ENCODE measurements at places on chromosomes 6 and 20.

DNA sequence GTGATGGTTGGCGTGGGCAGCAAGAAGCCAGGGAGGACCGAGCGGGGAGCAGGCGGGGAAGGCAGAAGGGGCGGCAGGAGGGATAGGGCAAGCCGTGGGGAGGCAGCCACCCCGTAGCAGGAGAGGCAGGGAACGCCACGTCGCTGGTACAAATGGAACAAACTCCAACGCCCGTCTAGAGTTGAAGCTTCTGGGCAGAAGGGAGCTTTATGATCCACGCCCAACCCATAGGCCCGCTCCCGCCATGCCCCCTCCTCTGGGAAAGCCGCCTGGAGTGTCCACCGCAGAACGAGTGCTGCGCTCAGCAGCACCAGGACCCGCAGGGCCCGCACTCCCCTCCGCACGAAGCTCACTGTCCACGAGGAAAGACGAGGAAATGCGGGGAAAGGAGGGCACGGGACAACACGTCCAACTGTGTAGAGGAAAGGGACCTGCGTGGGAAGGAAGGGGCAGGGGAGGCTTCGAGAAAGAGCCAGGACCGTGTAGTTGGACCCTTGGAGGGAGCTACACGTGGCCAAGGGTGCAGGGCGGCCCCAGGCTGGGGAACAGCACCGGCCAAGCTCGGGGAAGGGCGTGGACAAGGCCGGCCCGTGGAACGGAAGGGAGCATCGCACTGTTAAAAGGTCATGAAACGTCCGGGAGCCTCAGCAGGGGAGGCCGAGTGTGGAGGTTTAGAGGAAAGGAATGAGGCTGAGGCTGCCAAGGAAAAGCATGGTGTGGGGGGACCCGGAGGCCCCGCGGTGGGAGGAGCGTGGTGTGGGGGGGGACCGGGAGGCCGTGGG is 204.0 kb downstream of the DLL1 start:
- DNase-seq: no peak

DNA sequence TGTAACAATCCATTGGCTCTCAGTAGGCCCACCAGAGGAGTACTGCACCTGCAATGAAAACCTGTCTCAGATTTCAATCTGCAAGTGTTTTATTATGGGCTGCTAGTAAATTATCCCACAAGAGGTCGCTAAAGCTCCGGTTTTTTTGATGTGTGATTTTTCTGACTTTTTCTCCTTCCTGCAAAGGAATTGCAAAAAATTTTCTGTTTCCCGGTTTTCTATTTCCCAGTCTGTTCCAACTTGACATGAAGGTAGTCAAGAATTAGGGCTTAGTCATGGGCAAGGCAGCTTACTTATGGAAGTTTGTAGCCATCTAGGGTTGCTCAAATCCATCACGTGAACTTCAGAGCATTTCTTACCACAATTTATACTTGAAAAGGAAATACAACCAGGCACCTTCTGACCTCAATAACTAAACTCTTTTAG is 38.5 kb upstream of the AHI1 start:
- no peak for DNase-seq

DNA sequence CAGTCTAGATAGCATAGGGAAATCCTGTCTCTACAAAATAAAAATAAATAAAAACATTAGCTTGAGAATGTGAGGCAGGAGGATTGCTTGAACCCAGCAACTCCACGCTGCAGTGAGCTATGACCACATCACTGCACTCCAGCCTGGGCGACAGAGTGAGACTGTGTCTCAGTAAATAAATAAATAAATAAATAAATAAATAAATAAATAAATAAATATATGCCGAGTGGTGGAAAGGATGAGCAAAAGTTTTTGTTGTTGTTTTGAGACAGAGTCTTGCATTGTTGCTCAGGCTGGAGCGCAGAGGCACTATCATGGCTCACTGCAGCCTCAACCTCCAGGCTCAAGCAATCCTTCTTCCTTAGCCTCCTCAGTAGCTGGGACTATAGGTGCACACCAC is 53.4 kb downstream of the TFAP2A start:
- no peak for DNase-seq

DNA sequence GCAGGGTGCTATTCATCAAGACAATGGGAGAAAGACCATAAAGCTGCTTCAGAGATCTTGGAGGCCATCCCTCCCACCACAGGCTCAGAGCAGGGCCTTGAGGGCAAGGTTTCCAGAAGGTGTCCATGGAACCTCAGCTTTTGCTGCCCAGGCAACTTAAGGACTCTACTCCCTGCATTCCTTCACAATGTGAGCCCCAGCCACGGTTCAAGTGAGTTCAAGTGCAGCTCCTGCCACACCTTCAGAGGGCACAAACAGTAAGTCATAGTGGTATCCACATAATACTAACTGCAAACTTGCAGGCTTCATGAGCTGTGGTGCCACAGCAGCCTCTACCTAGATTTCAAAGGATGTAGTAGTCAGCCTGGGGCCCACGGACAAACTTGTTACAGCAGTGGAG is 144.0 kb upstream of the C6orf118 start:
- DNase-seq: no peak

DNA sequence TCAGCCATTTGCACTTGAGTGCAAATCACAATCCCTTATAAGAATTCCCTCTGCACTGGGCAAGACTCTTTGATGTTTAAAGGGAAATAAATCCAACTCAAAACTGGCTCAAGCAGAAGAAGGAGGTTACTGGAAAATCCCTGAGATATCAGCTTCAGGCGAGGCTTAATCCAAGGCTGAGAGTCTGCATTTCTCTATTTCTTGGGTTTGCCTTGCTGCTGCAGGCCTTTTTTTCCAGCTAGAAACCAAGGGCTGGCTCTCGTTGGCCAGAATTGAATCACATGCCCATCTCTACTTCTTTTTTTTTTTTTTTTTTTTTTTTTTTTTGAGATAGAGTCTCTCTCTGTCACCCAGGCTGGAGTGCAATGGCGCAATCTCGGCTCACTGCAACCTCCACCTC is 11.7 kb downstream of the HCK start:
- no peak for DNase-seq

DNA sequence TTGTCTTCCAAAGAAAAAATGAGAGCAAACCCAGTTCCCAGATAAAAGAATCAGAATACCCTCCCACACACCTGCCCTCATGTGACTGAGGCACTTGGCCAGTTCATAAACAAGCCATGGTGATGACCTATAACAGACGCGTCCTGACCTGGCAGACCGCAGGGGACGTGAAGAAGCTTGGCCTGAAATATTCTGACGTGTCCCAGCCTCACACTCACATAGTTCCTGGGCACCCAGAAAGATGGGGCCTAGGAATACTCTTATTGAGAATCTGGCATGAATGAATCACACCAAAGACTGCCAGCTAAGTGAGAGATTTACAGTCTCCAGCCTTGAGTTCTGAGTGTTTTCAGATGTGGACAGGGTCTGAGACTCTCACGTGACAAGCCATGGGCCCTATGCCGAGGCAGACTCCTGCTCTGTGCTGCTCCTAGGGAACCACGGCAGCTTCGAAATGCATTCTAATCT is 17.2 kb upstream of the MAP3K4 start:
- no peak for DNase-seq

DNA sequence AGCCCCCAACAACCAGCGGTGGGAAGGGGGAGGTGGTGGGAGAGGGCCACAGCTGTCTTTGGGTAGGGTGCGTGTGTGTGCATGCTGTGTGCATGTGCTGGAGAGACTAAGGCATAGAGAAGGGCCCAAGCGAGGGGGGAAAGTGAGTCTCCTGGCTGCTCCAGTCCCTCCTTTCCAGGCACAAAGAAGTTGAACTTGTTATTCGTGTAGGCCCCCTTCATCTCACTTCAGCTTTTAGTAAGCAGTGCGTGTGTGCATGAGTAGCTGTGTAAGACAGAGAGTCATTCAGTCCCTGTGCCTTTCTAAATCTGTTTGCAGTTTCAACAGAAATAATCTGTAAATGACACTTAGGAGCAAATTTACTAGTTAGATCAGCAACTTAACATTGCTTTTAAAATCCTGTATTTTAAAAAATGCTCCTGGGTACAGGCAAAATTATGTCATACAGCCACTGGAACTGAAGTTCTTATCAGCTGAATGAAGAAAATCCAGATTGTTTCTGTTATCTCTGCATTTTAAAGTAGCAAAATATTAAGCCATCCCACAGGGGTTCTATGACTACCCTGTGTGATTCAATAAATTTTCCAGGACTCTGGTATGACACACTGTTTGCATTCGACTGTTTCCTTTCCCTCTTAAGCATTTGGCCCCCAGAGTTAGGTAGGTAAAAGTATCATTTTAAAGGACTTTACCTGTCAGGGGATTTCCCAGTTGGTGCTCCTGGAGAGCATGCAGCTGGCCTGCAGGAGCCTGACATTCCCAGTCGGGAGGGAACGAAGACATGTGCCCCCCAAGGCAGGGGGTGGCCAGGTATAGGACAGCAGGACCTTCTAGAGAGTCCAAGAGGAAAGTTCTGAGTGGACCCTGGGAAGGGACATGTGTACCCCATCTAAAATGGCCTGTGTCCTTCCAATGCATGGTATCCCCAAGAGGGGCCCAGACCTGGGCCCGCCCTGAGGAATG is 39.0 kb downstream of the MTRES1 start:
- DNase-seq: peak; percentile 36

- no peak for DNase-seq
Measured at GRCh38 chr6:32129297-32130088, 595 bp downstream of the FKBPL start.

DNA sequence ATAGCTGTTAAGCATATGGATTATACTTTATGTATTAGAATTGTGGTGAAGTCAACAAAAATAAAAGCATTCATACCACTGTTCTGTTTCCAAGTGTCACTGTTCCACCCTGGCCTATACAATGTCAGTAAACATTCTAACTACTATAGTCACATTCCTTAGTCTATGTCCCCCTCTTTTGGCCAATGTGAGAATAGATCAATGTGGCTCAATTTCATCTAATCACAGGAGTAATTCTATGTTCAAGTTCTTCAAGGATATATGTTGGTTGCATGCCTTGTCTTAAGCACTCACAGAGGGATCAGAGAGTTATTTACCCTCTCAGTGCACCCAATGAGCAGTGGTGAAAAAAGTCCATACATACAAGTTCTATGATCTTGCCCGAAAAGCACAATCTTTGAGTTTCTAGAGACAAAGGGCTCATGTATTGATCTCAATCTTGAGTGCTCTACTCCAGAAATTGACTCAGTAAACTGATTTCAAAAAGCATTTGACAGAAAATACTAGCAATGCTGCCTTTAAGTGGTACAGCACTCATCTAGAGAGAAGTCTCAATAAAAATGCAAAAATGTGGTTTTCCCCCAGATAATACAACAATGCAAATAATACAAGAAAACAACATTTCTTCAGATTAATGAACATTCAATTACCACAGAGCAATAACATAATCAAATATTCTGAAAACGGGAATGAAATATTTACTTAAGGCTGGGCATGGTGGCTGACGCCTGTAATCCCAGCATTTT is 16.5 kb downstream of the SMLR1 start:
- DNase-seq: no peak

DNA sequence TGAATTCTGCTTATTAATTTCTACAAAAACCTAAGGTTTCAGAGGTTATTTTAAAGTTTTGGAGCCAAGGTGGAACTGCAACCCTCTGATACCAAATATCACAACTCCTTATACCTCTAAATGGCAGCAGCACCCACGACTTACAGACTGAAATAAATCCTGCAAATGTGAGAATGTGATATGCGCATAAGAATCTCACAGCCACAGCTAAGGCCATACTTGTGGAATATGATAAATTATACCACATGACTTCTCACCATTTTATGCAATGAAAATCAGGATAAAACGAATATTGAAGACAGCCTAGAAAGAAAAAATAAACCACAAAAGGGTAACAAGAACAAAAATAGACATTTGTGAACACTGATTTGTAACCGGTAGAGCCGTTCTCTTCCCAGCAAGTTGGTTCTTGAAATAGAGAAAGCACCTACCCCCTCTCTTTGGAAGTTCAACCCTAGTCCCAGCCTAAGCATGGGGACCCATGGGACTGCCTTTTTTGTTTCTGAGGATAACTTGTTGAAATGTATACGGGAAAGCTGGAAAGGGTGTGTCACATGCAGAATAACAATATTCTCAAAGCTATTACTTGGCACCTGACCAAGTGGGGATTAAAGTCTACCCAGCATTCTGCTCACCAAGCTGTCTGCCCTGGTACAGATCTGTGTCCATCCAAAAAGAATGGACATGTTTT is 47.1 kb upstream of the MCM9 start:
- DNase-seq: no peak

DNA sequence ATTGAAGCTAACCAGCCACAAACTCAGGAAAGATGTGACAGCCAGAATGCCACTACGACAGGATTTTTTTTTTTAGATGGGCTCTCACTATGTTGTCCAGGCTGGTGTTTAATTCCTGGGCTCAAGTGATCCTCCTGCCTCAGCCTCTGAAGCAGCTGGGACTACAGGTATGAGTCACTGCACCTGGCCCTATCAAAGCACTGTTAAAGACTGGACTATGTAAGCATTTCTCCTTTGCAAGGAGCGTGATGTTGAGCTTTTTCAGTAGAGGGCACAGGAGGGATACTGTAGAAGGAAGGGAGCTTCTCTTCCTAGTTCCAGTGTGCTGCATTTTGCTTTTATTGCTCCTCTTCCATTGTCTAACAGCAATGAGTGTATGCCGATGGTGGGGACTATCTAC is 35.8 kb downstream of the ZBTB9 start:
- DNase-seq: no peak

GRCh38 chr20:57398231-57398821 is 7.1 kb downstream of the RBM38 start:
- DNase-seq: peak; percentile 85

- DNase-seq: no peak
Measured at GRCh38 chr20:36402708-36403107, 96.6 kb downstream of the DLGAP4 start.

DNA sequence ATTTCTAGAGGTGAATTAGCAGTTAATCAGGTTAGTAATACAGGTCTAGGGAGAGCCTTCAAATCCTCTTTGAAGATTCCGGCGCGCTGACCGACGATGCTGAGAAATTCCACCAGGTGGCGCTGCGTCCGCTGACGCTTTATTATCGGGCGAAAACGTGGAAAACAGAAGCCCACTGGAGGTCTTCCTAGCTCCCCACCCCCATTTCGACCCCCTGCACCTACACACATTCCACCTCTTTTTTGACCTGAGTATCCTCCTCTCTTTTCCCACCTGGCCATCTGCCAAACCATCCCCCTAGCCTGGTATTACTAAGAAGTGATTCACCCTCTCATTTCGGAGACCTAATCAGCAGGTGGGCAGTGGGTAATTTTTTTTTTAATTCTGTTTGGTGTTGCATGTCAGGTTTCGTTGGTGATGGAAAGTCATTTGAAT is 65.4 kb upstream of the RIN2 start:
- DNase-seq: peak; percentile 77

DNA sequence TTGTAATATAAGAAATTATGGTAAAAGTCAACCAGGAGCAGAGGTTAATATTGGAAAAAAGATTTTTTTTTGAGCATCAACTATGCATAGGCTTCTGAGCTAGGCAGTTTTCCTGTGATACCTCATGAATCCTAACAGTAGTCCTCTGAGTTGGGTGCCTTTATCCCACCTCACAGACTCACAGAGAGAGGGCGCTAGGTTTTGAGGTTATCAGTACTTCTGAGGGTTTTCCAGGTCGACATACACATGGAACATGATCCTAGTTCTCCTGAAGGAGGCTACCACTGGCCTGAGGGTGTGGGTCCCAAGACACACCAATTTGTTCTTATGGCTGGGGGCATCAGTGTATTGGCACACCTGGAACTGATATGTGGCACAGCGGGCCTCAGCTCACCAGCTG is 358.8 kb upstream of the JAG1 start:
- DNase-seq: no peak

Data from activated T-cell treated with anti-CD3 and anti-CD28 coated beads, Interleukin-2, amount 50 U/mL, for 48 hours (primary cell).